CD8-positive, alpha-beta T cell (primary cell): ENCODE measurements at places on chromosomes 2 and 18.

DNA sequence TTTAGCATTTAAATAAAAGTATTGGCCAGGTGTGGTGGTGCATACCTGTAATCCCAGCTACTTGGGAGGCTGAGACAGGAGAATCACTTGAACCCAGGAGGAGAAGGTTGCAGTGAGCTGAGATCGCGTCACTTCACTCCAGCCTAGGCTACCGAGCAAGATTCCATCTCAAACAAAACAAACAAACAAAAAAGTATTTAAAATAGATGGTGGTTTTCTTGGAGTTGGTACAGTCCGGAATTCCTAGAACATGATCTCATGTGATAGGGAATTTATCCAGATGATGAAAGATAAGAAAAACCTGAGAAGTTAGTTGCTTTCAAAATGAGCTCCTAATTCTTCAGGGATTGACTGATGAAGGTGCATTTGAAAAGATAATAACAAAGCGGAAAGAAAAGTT is 62.0 kb downstream of the BIRC6 start:
- no peak for DNase-seq

- DNase-seq = no peak
Measured at GRCh38 chr18:44736664-44737380, 56.1 kb downstream of the SETBP1 start.

DNA sequence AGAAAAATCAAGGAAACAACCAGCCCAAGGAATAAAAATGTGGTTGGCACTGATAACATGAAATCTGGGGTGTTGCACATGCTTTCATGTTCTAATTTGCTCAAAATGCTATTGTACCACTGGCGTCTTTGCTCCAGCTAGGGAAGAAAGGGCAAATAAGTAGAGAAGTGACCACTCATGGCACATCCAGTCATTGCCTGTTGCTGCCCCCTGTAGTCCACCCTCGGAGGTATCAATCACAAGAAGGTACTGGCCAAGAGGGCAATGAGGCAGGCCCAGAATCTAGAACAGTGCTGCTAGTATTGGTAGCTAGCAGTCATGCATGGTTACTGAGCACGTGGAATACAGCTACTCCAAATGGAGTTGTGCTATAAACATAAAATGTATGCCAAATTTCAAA is 213.4 kb downstream of the CDCA7 start:
- DNase-seq = no peak

DNA sequence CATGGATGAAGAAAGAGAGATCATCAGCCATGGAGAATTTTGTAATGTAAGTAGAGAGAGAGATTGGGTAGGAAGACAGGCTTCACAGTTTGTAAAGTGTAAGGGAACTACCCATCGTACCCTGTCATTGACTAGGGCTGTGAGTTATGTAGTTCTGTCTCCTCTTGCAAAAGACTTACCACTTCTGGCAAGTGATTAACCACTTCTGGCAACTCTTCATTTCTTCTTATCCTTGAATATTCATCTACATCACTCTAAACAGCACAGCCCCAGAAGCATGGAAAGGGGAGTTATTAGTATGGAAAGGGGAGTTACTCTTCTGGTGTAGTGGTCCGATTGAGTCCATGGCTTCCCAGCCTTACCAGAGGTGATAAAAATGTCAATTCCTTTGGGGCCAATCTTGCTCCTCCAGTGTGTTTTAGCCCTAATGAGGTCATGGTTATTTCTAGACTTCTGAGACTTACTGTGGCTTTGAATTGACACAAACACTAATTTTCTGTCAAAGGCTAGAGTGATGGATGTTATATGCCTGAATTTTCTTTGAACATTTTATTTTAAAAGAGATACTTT is 52.0 kb downstream of the STAT1 start:
- DNase-seq = no peak

GRCh38 chr2:235383272-235383843 is 110.5 kb upstream of the AGAP1 start:
- no peak for DNase-seq

GRCh38 chr2:138454761-138455160 is 46.8 kb upstream of the SPOPL start:
- no peak for DNase-seq

DNA sequence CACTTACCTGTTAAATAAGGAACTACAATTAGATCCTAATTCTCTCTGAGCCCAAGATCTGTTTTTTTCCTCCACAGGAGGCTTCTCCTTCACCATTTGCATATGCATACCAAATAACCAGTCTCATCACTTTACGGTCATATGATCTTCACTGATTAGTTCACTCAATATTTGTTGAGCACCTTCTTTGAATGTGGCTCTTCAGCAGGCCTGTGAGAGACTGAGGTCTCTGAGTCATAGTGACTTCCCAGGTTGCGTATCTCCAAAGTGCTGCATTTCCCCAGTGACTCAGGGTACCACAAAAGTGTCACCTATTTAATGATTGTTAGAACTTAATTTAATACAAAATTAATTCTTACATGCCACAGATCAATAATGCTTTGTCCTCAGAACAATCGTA is 108.8 kb upstream of the TRIB2 start:
- no peak for DNase-seq

GRCh38 chr2:239594019-239594771 is 193.4 kb upstream of the HDAC4 start:
- DNase-seq = no peak

DNA sequence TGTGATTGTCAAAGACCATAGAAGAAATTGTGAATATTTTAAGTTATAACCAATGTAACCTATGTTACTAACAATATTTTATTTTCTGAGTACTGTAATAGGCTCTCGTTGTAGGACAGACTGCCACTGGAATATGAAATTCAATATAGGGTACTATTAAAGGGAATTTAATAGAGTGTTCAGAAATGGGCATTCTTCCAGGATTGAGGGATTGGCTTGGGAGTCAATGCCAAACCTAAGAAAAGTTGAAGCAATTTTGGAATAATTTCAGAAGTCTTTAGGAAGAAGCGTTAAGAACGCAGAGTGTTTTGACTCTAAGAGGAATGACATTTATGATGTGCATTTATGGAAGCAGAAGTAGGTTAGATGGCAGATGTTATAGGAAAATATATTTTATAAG is 79.0 kb downstream of the ACVR2A start:
- DNase-seq = no peak

- DNase-seq = no peak
Measured at GRCh38 chr2:49070716-49071115, 83.6 kb downstream of the FSHR start.

DNA sequence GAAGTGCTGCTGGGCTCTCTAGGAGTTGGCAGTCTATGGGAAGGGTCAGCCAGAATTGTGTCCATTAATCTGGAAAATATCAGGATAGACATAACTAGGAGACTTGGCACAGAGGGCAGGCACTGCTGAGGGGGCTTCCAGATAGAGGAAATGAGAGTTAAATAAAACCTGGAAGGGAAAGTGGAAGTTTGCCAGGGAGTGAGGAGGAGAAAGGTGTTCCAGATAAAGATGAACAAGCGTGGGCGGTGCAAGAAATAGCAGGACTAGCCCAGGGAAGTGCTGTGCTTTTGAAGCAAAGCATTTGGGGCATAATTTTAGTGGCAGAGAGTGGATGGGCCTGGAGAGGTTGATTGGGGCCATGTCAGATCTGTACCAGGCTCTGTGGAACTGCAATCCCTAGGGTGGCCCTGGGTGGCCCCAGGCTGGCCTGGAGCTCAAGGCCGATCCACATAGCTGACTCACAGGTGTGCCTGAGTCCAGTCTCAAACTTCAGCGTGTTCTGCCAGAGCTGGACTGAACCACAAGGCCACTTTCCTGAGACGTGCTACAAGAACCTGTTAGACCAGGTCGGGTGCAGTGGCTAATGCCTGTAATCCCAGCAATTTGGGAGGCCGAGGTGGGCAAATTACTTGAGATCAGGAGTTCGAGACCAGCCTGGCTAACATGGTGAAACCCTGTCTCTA is 26.9 kb downstream of the GALM start:
- DNase-seq = no peak

- DNase-seq = no peak
Measured at GRCh38 chr2:205411558-205411957, 270.7 kb upstream of the NRP2 start.

DNA sequence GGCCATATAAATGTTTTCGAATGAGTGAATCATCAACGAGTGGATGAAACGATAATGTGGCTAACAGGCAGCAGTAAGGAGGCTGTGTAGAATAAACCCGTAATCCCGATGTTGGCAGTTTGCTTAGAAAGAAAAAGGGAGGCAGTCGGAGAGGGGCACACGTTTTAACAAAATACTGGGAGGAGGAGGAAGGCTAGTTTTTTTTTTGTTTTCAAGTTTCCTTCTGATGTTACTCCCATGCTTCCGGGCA is 476 bp upstream of the MSH2 start:
- no peak for DNase-seq

DNA sequence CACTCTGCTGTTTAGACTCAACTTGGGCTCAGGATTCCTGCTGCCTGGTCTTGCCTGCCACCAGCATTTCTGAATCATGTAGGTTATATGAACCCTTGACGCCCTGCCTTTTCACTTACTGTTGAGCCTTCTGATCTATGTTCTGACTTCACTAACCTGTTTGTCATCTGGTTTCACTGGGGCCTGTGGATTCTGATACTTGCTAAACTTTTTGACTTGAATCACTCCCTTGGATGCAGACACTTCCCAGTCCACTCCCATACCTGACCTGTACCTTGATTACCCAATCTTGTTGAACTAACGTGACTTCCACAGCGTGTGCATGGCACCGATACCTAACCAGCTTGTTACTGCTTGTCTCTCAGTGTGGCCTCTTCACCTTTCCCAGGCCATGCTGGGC is 35.6 kb upstream of the SPAG16 start:
- DNase-seq = no peak

DNA sequence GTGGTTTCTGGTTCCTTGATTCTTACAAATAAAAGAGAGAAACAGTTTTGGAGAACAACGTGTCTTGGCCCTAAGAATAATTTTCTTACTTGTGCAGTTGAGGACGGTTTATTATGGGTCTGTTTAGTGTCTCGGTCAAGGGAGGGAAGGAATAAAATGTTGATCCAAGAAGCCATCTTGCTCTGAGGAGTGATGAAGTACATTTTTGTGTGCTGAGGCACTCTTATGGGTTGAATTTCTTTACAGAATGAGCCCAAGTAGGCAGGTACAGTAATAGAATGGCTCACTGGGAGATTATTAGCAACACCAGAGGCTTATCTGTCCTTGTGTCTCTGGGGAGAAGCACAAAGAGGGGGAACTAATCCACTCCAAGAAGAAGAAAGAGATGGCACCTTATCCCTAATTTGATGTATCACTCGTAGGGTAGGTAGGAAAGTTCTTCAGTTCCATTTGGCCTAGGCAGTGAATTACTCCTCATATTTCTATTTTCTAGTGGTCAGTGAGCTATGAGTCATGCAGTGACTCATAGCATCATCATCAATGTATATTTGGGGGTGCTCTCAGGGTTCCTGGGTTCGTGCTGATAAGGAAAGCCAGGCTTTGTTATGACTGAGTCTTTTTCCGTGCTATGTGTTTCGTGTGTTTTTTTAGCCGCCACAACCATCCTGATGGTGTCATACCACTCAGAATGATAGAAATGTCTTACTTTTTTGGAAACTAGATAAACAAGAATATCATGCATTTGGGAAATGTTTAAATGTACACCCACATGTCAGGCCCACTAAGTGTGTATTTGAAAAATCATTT is 250.1 kb upstream of the CTAGE1 start:
- no peak for DNase-seq

DNA sequence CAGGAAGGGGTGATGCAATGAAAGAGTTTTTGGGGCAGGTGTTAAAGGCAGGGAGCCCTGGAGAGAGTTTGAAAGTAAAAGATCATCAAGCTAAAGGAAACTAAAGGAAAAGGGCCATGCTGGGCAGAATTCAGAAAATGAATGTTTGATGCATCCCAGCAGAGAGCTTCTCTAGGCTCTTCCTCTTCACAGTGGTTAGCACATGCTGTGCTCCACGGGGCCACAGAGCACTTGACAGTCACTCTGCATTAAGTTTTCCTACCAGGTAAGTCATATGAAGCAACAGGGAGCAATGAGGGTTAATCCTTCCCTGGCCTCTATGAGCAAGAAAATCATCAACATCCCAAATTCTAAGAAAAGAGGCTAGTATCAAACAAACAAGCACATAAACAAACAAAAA is 895.2 kb downstream of the TRIB2 start:
- no peak for DNase-seq

GRCh38 chr2:118061135-118061955 is 26.9 kb upstream of the INSIG2 start:
- no peak for DNase-seq

DNA sequence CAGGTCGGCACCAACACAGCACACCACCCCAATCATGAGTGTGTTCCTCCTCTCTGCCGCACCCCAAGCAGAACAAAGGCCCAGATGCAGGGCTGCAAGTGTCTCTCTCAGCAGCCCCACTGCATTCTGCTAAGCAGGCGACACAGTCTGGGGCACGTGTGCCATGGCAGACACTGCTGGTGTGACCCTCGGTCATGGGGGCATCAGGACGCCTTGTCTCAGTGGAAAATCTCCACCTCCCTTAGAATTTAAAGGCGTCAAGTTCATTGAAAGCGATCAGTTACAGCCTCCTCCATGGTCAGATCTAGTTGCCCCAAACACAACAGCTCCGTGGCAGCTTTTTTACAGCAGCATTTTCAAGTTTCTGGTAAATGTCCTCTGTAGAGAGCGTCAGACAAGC is 57.2 kb downstream of the ADNP2 start:
- DNase-seq = no peak

- no peak for DNase-seq
Measured at GRCh38 chr2:176177580-176178037, 10.9 kb upstream of the HOXD1 start.

DNA sequence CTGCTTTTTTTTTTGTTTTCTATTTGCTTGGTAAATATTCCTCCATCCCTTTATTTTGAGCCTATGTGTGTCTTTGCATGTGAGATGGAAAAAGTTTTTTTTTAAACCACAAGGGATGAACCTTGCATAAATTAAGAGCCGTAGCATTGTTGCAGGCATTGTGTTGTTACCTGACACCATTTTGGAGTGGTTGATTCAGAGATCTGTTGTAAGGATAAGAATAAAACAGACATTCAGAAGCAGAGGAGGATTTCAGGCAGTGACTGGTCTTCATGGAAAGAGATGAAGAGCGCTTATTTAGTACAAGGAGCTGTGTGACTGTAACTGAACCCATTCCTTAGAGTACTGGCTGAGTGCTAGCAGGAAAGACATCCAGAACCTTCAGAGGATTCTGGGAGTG is 101.2 kb downstream of the LTBP1 start:
- DNase-seq = no peak

DNA sequence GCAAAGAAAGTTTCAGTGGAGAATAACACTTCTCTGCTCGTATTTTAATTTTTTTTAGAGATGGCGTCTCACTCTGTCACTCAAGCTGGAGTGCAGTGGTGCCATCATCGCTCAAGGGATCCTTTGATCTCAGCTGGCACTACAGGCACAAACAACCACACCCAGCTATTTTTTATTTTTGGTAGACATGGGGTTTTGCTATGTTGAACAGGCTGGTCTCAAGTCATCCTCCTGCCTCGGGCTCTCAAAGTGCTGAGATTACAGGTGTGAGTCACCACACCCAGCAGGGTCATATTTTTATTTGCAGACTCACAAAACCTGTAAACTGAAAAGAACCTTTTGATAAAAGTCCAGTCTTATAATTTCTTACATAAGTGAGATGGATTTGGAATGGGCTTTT is 2.6 kb downstream of the TRAK2 start:
- peak; percentile 35 for DNase-seq
